ENCODE measurements at places on chromosomes 2 and 18.

GRCh38 chr2:20551945-20552328 is 99.0 kb downstream of the HS1BP3 start:
- DNase-seq = no peak

DNA sequence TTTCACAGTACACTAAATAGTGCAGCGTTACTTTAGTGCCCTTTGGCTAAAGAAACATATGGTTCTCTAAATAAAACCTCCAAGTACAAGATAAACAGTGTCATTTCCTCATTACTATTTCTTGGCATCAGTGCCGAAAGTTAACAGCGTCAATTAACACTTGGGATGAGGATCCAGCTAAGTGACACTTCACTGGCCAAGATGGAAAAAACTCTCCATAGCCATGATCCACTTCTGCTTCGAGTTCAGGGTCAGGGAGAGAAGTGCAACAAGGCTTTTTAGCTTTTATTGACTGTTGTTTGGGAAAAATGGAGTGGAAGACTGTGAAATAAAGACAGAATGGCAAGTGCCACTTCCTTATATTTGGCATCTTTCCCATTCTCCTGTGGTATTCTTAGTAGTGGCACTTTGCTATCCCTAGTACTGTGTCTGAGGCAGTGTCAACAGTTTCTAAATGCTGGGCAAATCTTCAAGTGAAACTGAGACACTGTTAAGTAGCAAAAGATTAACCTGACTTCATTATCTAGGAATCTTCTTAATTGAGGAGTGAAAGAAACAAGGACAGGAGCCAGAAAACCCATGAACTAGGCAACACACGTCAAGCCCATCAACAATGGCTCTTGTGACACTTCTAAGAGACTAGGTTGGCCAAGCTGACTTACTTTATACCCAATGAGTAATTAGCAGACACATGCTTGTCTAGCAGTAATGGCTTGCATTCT is 222.5 kb upstream of the SESTD1 start:
- DNase-seq = no peak

GRCh38 chr18:2651981-2652380 is 3.5 kb upstream of the SMCHD1 start:
- DNase-seq = no peak

- DNase-seq = no peak
Measured at GRCh38 chr2:99140860-99141109, 722 bp upstream of the C2orf15 start.

- DNase-seq = no peak
Measured at GRCh38 chr2:215881582-215881981, 131.8 kb downstream of the MREG start.

DNA sequence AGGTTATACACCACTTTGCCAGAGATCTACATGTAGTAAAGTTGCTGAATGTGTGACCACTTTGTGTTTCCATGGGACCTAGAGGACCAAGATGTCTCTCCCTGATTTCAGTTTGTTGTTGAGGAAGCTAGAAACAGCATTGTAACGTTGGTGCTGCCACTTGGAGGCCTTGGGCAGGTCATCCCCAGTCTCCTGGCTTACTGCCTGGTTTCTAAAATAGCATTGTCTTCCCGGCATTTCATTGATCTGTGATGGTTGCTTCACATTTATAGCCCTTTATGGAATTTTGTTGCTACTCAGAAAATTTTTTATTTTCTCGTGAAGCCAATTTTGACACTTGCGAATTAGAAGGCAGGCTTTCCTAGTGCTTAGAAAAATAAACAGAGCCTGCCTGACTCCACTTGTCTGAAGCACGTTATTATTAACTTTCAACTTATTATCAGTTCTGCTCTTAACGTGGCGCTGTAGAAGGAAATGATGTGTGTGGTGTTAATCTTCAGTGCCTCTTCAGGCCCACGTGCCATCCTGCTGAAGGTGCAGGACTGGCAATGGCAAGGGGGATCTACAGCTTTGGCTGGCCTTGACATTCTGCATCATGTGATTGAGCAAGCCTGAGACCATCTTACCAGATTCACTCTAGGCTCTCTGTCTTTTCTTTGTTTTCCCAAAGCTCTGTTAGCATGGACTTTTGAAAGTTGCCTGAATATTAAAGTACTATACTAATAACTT is 59.9 kb downstream of the INPP4A start:
- DNase-seq = no peak

GRCh38 chr18:77063260-77063659 is 69.3 kb downstream of the MBP start:
- DNase-seq = no peak

DNA sequence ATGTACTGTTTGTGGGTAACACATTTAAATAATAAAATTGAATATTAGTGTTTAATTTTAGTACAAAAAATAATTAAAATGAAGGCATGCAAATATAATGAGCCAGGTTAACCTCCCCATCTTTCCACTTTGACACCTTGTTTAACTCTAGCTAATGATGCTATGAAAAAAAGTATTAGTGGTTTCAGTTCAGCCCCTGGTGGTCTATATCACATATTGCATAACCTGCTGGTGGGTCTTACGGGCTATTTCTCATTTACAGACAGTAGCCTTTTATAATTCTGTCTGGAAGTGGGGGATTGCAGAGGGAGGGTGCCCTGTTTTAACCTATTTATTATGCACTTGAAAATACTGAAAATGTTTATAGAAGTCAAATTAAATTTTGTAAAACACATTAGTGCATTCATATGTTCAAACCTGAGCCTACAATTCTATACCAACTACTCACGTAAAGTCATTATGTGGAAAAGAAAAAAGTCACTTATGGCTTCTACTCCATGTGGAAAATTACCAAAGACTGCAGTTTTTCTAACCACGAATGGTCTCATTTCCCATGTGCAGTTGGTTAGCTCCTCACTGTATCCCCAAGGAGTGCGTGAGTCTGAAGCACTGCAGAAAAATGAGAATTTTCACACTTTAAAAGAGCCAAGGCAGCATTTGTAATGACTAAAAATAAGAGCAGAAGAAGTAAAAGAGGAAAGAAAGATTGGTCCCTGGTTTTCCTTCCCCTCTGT is 381.0 kb downstream of the MTX2 start:
- no peak for DNase-seq

- no peak for DNase-seq
Measured at GRCh38 chr18:69128566-69128965, 272.1 kb upstream of the DOK6 start.

DNA sequence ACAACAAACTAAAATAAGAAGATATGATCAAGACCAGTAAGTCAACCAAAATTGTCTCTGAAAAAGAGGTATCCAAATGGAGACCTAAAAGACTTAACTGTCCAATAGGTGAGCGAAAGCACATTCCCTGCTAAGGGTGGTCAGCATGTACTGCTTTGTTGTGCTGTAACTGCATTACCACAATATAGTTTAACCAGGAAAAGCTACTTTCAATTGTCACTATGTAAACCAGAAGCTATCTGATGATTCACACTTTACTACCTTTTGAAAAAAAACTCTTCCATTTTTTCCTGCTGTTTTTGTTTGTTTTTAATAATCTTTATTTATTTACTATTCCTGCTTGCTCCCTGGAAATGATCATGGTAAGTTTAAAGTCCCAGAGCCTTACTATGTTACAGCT is 36.1 kb downstream of the ASXL2 start:
- DNase-seq = no peak

GRCh38 chr2:135664623-135665068 is 77.0 kb upstream of the UBXN4 start:
- DNase-seq = no peak

- DNase-seq = no peak
Measured at GRCh38 chr2:71672826-71673795, 219.8 kb downstream of the DYSF start.

DNA sequence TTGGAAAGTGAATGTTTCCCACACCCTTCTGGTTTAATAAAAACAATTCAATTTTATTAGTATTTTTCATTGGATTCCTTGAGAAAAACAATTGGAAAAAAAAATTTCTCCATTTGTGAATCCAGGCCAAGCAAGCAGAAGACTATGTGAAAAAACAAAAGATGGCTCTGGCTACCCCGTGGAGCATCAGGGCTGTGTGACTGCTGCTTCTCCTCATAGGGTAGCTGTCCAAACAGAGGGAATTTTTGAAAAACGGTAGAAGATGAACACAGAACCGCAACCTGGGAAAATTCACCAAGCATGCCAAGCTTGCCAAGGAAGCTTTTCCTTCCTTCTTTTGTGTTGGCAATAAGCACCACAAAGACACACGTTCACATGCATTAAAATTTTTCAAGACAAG is 71.3 kb upstream of the ACVR2A start:
- no peak for DNase-seq
